ENCODE measurements at places on chromosomes 2 and 18.

- peak; percentile 46 for DNase-seq
Observed at GRCh38 chr2:121634354-121635307, 14.6 kb downstream of the CLASP1 start.

DNA sequence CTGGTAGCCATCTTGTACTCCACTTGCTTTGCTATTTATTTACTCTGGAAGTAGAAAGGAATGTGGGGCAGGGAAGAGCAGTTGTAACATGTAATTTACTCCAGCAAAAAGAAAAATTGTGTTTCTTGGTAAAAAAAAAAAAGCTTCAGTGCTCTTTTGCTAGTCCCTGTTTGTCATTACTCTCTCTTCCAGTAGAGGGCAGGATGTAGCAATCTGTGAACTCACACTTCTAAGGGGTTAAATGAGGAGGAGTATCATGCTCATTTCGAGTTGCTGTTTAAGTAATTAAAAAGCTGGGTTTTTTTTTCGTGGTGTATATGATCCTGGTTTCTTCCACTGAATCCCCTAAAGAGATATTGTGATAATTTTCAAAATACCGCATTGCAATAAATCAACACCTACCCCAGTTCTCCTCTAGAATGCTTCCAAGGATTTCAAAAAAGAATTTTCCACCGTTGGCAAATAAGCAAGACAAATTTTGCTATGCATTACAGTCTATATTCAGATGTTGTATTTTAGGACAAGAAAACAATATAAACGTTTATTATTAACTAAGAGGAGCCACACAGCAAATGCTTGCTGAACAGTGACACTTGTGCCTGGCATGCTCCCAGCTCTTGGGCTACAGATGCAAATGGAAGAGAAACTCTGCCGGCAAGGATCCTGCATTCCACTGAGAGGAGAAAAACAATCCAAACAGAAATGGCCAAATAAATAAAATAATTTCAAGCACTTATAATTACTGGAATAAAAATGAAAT lies 261.6 kb downstream of the ASXL3 start:
- peak; percentile 45 for DNase-seq

GRCh38 chr2:34419856-34420255 lies 820.8 kb upstream of the FAM98A start:
- no peak for DNase-seq

DNA sequence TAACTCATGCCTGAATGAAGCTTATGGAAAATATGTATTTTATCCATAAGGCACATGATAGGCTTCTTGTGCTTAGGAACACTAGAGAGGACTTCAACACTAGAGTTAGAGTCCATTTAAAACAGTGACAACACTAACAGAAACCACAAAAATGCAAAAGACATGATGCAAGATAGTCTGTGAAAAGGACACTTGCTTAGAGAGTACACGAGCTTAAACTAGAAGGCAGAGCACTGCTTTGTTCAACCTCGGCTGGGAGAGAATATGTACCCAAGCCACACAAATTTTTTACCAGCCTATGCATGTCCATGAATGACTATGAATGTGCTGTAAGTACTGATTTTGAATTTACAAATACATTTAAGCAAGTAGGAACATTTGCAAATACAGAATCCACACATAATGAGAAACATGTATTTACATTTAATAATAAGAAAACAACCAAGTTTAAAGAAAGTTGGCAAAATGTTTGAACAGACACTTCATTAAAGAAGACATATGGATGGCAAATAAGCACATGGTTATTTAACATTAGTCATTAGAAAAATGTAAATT lies 130.6 kb downstream of the SPOPL start:
- DNase-seq = no peak

GRCh38 chr2:9654452-9655100 lies 23.8 kb upstream of the YWHAQ start:
- DNase-seq = no peak

DNA sequence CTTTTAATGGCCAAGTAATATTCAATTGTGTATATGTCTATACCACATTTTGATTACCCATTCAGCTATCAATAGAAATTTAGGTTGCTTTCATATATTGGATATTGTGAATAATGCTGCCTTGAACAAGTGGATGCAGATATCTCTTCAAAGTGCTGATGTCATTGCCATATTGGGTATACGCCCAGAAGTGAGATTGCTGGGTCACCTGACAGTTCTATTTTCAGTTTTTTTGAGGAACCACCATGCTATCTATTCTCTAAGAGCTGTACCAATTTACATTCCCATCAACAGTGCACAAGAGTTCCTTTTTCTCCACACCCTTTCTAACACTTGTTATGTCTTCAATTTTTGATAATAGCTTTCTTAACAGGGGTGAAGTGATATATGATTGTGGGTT lies 306.9 kb downstream of the ZNF516 start:
- DNase-seq = no peak

GRCh38 chr2:226794751-226795171 lies 4.9 kb downstream of the IRS1 start:
- no peak for DNase-seq

- no peak for DNase-seq
Observed at GRCh38 chr2:171923206-171923605, 945 bp downstream of the HAT1 start.

GRCh38 chr18:12014086-12014485 lies 32.8 kb downstream of the IMPA2 start:
- no peak for DNase-seq

- no peak for DNase-seq
Observed at GRCh38 chr2:151153601-151154000, 108.1 kb downstream of the RBM43 start.

- DNase-seq = peak; percentile 13
Observed at GRCh38 chr2:235106874-235107639, 155.2 kb downstream of the SH3BP4 start.

DNA sequence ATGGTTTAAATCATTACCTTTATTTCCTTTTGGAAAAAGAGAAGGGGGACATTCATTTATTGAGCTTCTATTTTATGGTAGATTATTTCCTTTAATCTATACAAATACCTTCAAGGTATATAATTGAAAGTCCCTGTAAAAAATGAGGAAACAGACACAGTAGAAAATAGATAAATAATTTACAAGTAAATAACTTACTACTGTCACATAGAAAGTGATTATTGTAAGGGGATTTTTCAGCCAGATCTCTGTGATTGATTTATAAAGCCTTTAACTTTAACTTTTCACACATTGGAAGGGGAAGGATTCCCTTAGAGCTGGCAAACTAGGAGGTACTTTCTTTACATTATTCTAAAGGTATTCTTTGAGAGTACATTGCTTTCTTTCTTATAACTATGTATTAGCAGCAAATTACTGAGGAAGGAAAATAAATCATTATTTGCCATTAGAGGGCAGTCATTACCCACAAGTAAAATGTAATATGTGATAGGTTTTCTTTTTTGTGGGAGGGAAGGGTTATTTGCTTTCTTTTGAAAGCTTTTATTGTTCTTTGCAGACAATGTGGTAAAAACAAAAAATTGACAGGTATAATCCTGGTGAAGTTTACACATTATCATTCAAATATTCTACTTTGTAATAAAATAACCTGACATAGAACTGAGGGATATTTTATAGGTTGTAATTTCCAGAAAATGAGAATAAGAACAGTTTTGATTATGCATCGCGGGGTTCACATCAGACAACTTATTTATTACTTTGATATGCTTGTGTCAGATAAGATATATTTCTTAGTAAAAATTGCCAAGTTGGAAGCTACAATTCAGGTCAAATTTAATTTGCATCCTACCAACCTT lies 24.8 kb upstream of the RPE start:
- peak; percentile 19 for DNase-seq

DNA sequence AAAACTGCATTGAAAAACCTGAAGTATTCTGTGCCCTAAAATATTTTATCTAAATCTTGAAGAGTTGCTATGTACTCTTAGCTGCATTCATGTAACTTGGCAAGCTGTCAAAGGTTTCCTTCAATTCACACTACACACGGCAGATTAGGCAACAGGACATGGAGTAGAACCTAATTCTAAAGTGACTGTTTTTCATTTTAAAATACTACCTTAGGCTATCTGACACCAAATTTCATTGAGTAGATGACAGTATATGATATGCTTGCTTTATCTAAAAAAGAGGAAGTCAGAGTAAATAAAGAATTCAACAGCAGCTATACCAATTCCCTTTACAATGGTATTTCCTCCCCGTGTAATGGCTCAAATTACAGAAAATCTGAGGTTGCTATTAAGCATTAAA lies 45.4 kb downstream of the EXOC6B start:
- no peak for DNase-seq

GRCh38 chr18:55337908-55338521 lies 250.0 kb downstream of the TCF4 start:
- no peak for DNase-seq

DNA sequence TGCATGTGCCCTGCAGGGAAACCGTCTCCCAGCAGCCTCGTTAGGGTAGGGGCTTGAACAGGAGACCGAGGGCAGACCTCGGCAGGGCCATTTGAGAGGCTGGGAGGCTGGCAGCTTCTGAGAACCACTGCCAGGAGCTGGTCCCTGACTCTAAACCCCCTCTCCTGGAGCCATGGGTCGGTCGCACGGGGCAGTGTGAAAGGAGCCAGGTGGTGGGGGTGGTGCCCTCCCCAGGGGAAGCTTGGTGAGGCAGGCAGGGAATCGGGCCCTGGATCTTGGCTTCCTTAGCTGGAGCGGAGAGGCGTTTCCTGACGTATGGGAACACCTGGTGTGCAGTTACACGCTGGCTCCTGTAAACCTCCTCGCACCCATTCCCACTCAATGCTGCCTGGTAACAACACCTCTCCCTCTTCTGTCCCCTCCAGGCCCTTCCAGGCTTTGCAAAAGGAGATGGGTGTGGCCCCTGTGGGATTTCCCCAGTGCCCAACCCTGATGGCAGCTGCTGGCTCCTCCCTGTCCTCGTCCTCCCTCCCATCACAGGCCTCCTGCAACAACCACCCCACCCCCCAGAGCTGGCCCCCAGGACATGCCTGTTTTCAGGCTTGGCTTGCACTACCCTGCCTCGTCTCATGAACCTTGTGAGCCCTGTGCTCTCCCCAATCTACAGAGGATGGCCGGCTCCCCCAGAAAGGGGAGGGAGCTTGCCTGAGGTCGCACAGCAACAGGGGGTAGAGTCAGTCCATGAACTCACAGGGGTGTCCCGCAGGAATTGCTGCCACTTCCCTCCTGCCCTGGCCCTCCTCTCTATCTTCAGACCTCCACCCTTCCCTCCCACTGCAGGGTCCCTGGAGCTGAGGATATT lies 24.4 kb downstream of the ADRA2B start:
- DNase-seq = no peak

DNA sequence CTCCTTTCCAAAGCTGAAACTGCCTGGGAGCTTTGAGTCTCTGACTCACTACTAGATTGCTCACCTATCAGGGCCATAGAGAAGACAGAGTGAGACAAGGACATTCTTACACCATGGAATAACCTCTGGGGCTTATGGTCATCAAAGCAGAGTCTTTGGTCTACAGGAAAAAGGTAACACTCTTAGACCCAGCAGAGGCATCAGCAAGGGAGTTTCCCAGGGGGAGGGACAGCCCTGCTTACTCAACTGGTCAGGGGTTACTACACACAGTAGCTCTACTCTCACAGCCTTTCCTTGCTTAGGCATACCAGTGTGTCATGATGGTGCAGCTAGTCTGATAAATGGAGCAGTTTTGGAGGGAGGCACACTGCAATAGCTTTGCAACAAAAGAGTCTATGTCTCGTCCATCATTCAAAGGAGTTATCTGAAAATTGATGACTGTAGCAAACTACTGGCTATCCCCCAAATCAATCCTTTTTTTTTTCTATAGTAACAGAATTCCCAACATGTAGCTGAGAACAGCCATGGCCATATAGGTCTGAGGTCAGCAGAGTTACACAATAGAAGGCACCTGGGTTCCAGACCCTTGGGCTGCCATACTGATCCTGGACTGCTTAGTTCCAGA lies 22.4 kb upstream of the CD28 start:
- DNase-seq = peak; percentile 53

DNA sequence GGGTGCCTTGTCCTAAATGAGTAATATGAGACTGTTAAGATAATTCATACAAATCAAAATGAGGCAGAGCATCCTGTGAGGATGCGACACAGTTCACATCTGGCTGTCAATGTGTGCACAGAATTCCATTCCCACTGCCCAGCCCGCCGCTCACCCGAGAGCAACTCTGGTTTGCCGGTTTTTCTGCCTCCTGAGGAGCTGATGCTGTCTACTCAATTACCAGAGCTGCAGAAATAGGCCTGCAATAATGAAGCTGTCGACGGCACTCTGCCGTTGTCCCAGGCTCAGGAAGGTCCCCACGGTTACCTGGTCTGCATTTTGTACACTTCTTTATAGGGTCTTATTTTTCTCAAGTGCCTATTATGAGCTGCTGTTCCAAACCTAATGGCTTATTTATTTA lies 55.7 kb upstream of the LYPD1 start:
- DNase-seq = no peak

DNA sequence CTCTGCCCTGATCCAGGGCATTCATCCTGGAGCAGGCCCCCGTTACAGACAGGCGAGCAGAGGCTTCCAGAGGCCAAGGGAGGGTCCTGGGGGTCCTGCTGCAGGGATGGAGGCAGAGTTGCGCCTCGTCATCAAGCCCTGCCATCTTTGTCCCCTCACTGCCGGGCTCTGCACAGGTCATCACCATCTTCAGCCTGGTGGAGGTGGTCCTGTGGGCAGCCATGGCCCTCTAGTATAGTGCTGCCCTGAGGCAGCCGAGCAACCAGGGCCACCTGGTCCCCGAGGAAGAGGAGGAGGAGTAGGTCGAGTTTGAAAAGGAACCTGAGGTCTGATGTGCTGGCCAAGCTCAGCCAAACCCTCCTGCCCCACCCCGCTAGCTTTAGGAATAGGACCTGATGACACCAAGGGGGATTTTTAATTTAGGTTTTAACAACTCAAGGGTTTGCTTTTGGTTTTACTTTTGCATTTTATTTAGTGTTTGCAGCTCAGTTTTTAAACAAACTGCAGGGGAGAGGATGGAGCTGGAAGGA lies 8.8 kb upstream of the ALPI start:
- no peak for DNase-seq

DNA sequence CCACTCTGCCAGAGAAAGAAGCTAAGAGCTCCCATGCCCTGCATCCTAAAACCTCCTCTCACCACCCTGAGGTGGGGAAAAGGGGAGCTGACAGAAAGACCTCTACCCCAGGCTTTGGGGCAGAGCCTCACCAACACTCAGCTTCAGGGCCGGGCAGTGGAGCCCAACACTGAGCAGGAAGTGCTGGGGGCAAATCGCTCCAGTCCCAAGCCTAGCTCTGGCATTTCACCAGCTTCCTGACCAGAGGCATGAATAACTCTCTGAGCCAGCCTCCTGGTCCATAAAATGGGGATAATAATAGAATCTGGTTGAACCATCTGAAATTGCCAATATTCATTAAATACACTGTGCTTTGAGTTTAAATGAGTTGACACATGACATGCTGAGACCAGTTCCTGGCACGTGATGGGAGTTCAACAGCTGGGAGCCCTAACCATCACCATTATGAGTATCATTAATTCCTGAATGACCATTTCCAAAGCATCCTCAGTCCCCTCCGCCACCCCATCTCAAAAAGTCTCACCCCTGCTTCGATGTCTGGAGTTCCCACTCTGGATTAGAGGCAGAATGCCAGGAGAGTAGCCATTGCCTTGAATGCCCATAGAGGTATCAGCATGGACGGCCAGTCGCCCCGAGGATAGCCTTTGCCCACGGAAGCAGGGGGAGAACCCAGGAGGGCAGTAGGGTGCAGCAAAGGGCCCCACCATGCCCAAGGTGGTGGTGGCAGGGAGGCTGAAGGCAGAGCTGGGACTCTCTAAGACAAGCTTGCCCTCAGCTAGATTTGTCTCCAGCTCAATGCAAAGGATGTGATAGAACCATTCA lies 153.4 kb downstream of the TNS1 start:
- no peak for DNase-seq

- DNase-seq = no peak
Observed at GRCh38 chr2:239666855-239667376, 266.1 kb upstream of the HDAC4 start.

All from activated CD4-positive, alpha-beta T cell treated with anti-CD3 and anti-CD28 coated beads, Interleukin-2, Interleukin-6, amounts not matched to agents 100 ng/mL and 50 ng/mL, durations not matched to agents 16 hours and 8 hours (primary cell).